ENCODE measurements at places on chromosomes 6 and 20.

DNA sequence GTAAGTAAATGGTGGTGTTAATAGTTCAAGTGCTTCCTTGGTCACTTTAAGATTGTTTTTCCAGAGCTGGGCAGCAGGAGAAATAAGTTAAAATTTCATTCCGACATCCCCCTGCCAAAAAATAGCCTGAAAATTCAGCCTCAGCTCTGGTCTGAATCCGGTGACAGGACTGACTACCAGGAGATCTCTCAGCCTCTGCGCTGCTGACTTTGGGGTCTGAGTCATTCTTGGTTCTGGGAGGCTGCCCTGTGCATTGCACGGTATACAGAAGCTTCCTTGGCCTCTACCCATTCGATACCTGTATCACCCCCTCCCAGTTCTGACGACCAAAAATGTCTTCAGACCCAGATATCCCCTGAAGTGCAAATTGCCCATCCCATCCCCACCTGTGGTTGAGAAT, 36.3 kb upstream of the TFAP2C start:
- DNase-seq: no peak

DNA sequence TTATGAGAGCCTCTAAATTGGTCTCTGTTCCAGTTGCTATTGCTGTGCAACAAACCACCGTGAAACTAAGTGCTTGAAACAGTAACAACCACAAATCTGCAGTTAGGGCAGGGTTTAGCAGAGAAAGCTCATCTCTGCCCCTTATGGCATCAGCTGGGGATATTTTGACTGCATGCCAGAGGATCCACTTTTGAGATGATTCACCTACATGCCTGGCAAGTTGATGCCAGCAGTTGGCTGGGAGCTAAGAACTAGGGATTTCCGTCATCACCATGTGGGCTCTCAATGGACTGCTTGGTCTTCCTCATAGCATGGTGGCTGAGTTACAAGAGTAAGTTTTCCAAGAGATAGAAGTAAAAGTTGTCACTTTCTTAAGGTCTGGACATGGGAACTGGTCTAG, 35.1 kb downstream of the PLCB4 start:
- DNase-seq: no peak

- DNase-seq: no peak
Measured at GRCh38 chr6:1201547-1202200, 110.2 kb upstream of the FOXQ1 start.

DNA sequence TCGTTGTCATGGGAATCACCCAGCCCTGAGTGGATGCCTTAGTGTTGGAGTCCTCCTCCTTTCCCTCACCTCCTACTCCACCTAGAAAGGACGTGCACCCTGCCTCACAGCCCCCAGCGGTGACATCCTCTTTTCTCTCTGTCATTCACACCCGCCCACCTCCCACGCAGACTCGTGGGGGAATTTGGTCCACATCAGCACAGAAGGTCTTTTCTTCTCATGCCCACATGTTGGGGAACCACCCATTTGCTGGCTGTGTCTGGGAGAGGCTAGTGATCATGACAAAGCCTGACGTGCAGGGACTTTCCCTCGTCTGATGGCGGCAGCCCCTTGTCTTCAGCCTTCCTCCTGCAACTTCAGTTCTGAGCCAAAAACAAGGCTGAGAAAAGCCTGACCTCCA, 96.0 kb upstream of the CNKSR3 start:
- no peak for DNase-seq

DNA sequence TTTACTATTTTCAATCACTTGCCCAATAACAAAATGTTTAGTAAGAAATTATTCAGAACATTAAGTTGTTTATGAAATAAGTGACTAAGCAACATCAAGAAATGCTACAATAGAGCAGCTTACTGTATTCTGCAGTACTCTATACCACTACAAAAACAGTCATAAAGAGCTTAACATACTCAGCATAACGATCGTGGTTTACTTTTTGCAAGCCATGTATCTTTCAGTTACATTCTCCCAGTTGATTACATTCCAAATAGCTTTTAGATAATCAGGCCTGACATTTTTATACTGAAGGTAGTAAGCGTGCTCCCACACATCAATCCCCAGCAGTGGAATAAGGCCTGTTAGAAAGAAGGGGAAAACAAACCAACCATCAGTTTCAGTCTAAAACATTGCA, 10.7 kb downstream of the SOD2 start:
- no peak for DNase-seq

GRCh38 chr6:45651301-45651700, 273.6 kb upstream of the SUPT3H start:
- DNase-seq: no peak

DNA sequence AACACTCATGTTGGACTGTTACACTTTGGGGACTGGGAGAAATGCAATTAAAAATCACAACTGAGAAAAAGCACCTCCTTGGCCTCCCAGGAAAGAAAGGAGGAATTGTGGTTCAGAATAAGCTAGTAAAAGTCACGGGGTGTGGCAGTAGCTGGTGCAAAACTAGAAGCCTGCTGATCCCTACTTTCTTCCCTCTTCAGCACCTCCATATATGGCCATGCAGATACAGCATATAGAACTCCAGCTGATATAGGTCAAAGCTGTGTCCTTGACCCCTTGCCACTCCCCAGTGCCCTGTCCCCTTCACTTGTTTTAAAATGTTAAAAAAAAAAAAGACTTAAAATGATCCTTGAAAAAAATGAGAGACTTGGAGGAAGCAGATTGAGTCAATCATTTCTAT, 5.5 kb upstream of the FLRT3 start:
- DNase-seq: no peak

DNA sequence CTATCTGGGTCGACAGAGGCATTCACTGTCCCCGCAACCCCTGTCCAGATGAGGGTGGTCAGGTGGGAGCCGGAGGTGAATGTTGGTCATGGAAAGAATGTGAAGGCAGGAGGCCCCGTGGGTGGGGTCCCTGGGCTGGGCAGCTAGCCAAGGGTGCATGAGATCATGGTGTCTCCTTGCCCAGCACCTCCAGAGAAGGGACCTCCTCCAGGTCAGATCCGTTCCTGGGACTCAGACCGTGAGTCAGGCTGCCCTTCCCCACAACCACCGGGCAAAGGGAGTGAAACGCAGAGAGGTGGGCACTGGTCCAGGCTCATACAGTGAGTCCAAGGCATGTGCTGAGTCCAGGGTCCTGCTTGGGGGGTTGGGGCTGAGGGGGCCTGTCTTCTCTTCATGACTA, 3.5 kb downstream of the FOXS1 start:
- DNase-seq: peak; percentile 83

GRCh38 chr6:43871284-43871683, 101.3 kb downstream of the VEGFA start:
- DNase-seq: no peak

- DNase-seq: peak; percentile 19
Measured at GRCh38 chr6:107491138-107491609, 1.3 kb downstream of the SOBP start.

GRCh38 chr6:136228814-136229213, 21.3 kb downstream of the MTFR2 start:
- DNase-seq: no peak

DNA sequence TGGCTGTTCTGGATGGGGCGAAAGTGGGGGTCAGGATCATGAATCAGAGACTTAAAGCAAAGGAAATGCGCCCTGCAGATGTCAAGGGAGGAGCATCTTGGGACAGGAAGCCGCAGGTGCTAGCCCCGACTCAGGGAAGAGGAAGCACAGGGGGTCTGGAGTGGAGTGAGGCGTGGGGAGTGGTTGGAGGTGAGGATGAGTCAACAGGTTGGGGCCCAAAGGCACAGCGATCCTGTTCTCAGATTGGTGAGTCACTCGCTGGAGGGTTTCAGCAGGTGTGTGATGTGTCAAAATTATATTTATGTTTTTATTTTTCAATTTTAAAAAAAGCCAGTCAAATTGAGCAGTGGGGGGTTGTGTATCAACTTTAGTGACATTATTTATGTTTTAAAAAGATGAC, 19.0 kb downstream of the PACSIN1 start:
- DNase-seq: no peak

All from fibroblast of upper back skin (primary cell).